T47D (cell line): ENCODE measurements at places on chromosomes 4 and X.

DNA sequence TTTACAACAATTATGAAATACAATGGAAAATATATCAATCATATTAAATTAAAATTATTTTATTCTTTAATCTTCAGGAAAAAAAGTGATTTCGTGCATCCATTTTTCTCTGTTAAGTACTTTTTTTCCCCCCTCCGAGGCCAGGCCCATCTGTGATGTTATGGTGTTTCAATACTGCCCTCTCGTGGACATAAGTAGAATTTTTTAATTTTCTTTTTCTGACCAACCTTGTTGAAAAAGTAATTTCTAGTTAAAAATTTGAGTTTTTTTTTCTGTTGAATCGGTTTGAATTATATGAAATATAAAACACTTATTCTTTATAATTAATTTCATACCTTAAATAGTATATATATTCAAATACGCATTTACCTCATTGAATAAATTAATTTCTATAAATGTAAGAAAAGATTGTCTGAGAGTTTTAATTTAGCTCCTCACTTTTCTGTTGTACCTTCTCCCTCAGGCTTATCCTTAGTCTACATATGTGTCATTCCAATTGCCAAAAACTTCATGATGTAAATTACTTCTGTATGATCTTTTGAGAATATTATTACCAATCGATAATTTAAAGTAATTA is 175.8 kb upstream of the TECRL start:
- DNase-seq = peak; percentile 50

DNA sequence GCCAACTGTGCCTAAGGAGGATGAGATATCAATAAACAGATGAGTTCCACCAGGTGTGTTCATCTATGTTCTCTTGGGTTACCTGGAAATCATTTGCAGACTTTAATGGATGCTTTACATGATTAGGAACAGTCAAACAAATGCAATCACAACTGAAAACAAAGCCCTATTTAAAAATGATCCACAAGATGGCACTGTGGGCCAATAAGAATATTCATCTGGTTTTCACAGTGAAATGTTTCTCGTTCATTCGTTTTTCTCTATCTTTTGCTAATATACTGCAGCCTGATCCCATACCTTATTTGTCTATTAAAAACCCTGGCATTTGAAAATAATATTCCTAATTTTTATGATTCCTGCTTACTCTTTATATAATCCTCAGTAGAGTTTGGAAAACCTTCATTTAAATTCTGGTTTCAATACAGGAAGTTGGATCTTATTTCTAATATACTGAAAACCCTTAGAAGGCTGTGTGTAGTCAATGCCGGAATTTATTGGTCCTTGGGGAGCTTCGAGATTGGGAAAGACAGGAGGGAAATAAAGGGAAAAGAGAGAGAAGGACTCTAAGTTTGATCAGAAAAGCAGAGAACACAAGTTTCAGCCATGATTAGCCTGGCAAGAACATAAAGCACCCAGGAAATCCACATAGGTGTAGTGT is 63.8 kb upstream of the TAPT1 start:
- peak; percentile 37 for DNase-seq

GRCh38 chr4:66123831-66124413 is 453.6 kb upstream of the EPHA5 start:
- no peak for DNase-seq

GRCh38 chrX:55135171-55135570 is 46.4 kb downstream of the PAGE2 start:
- DNase-seq = peak; percentile 11

GRCh38 chr4:156193800-156194199 is 240.1 kb upstream of the CTSO start:
- no peak for DNase-seq

GRCh38 chr4:40865696-40866095 is 115.9 kb downstream of the NSUN7 start:
- DNase-seq = no peak

DNA sequence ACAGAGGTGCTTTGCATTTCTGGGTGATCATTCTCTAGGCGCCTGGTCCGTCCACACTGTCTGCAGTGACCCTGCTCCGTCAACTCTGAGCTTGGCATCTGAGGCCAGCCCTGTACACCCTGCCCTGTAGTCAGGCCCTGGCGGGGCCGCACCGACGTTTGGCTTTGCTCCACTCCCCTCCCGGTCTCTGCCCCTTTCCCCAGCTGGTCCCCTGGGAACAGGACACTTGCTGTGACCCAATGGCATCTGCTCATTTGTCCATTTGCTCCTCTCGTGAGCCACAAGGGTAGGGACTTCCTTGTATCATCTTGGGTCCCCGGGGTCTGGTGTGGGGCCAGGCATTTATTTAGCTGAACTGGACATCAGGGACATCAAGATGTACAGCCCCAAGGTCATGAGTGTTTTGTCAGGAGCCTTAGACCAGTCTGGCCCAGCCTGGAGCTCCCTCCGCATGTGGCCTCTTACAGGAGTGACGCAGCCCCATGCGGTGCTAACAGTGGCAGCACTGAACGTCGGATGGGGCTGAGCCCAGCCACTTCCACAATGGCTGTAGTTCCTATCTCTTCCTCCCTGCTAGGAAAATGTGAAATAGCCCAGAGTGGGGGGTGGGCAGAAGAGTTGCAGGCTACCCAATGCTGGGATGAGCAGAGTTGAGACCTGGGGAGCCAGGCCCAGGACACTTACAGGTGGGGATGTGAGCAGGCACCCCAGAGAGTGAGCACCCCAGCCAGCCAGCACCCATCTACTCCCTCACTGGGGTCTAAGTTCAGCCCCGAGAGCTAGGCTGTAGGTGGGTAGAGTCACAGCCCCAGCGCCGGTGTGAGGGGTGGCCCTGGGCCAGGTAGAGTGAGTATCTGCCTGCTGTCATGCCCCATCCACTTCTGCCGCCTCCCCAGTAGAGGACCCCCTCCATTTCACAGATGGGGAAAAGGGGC is 2.0 kb upstream of the SH3BP2 start:
- no peak for DNase-seq

- no peak for DNase-seq
These were observed 37.4 kb upstream of the BEX4 start for GRCh38 chrX:103177556-103177955.

- DNase-seq = no peak
These were observed 82.8 kb upstream of the LIMCH1 start for GRCh38 chr4:41455206-41455605.

DNA sequence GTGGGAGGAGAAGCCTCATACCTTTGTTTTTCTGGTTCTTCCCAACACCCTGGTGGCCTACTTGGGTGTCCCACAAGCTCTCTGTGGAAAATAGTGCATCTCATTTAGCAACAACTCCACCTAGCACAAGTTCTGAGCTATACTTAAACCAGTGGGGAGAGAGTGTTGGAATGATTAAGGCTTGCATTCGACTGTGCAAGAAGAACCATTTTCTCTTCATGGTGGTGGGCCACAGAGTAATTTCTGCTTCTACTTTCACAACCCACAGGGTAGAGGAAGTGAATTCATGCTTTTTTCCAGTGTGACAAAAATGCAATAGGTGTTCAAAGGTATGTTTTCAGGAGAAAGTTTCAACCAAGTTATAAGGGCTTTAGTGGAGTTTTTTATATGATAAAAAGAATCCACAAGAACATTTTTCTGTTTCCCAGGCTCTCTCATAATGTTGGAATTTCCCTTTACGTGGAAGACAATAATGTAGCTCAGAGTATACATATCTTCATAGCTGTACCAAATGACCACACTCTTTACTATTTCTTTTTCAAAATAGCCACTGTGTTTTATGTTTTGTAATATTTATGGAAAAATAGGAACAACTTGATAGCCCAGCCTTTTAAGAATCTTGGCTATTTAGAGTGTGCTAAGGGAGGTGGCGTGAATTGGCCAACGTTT is 80.3 kb upstream of the HHIP start:
- DNase-seq = no peak

GRCh38 chrX:15683193-15683592 is 18.6 kb upstream of the CLTRN start:
- no peak for DNase-seq

DNA sequence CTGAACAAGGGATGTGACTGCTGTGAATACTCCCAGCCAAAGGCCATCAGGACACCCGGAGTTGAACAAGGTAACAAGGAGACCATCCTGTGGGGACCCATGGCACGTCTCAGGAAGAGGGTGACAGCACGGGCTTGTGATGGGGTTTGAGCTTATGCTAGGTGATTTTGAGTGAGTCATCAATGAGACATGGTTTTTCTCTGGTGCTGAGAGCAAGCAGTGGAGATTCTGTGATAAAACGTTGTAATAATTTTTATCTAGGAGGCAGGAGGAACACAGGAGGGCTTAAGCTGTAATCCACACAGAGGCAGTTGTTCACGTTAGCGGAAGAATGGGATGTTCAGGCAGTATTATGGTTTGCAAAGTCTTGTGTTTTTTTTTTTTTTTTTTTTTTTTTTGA is 36.0 kb downstream of the TRIML1 start:
- no peak for DNase-seq

- no peak for DNase-seq
These were observed 85.0 kb downstream of the WWC2 start for GRCh38 chr4:183183906-183184535.

GRCh38 chrX:65608026-65608425 is 59.4 kb upstream of the MSN start:
- no peak for DNase-seq
